Progenitor cell of endocrine pancreas (in vitro differentiated cells): ENCODE measurements at places on chromosomes 1 and 21. TPM values are rescaled to one million over a fixed set of nuclear protein-coding genes. Genes with fewer than 3 reads are reported as not detected.

The DSCAM gene
- 2.3 and 2.7 TPM in 2 replicates for total RNA-seq

DNA sequence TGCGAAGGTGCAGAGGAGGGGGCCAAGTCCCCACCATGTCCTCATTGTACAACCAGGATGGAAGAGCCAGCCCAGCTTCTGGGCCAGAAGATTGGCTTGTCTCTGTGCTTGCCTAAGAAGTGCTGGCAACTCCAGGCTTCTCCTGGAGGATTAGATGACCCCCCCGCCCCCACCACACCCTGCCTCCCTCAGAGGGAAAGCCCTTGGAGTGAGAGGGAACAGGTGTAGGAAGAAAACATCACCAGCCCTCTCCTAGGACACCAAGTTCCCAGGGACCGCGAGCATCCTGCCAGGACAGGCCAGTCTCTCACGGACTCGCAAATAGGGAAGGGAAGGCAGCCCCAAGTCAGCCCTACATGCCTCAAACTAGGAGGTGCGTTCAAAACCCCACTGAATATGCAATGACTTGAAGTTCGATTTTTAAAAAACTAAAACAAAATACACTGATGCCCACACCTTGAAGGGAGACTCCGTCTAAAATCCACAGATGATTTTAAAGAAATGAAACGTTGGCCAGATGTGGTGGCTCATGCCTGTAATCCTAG, 20.7 kb upstream of the SLC25A33 start:
- DNase-seq: no peak

DNA sequence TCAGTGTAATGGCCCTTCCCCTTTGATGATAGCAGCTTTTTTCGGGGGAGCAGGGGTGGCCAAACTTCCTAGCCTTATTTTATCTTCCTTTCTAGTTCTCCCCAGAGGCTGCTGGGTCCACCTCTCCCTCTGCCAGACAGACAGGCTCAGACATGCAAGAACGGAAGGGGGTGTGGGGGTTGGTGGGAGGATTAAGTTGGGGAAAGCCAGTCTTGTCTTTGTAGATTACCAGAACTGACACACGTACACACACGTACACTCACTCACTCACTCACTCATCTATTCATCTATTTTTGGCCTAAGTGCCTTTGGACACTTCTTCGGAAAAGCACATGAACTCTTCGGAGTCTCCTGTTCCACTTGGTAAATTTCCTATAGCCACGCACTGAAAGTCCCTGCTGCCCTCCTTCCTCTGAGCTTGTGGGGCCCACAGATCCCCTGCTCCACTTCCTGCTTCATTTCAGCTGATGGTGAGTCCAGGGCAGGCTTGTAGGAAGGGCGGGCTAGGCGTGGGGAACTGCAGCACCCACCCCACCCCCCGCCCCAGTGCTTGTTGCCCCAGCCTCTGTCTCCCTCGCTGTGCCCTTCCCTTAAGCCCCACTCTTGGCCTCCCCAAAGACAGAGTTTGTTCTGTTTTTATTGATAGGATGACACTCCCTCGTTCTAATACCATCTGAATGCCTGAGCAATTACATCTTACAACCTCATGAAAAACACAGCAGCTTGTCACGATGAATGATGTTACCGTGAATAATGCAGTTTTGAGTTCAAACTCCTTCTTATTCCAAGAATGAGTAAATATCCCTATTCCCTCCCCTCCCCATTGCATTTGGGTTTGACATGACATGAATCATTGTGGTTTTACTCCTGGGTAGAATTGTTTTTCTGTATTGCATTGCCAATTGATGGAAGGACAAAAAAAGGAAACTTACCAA, 60.7 kb upstream of the ATP5PO start:
- DNase-seq: no peak

GRCh38 chr1:189654906-189655305, 822.8 kb downstream of the BRINP3 start:
- DNase-seq: no peak

The GJB3 gene
- 0.14 TPM in 1 of 2 replicates, not detected in the other for total RNA-seq

- DNase-seq: no peak
Observed at GRCh38 chr1:213176341-213176740, 125.3 kb downstream of the RPS6KC1 start.

GRCh38 chr1:150970808-150971582, 3.6 kb downstream of the CERS2 start:
- DNase-seq: no peak

DNA sequence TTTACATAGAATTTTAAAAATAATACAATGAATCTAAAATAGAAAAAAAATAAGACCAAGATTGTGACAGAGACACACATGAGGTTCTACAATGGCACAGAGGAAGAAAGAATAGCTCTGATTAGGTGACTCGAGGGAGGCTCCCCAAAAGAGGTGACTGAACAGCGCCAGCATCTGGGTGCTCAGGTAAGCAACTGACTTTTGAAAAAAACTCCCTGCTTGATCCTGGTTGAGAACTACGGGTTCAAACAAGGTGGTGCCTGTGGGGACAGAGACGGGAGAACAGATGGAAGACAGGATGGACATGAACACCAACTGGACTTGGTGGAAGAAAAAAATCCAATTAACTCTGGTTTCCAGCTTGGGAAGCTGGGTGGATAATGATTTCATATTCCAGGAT, 22.5 kb downstream of the BATF3 start:
- no peak for DNase-seq

- DNase-seq: no peak
Observed at GRCh38 chr1:32159189-32159588, 20.3 kb upstream of the TXLNA start.

DNA sequence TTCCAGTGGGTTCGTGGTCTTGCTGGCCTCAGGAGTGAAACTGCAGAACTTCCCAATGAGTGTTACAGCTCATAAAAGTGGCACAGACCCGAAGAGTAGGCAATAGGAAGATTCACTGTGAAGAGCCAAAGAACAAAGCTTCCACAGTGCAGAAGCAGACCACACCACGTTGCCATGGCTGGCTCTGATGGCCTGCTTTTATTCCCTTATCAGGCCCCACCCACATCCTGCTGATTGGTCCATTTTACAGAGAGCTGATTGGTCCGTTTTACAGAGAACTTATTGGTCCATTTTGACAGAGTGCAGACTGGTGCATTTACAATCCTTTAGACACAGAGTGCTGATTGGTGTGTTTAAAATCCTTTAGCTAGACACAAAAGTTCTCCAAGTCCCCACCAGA, 131.4 kb upstream of the CHRM3 start:
- no peak for DNase-seq

The CLCA1 gene
- not detected in 2 replicates for total RNA-seq

GRCh38 chr1:100530880-100531487, 7.0 kb upstream of the GPR88 start:
- no peak for DNase-seq

The LENEP gene
- 0.84 TPM in 2 replicates for total RNA-seq

- no peak for DNase-seq
Observed at GRCh38 chr1:228429007-228429406, 12.3 kb upstream of the TRIM17 start.
